Bronchial epithelial cell (primary cell): ENCODE measurements at places on chromosomes 4 and X. TPM values are rescaled to one million over a fixed set of nuclear protein-coding genes. Genes with fewer than 3 reads are reported as not detected.

- no peak for DNase-seq
Measured at GRCh38 chr4:120855307-120856001, 67.1 kb downstream of the PRDM5 start.

- no peak for DNase-seq
Measured at GRCh38 chr4:184653650-184654049, 4.1 kb downstream of the PRIMPOL start.

DNA sequence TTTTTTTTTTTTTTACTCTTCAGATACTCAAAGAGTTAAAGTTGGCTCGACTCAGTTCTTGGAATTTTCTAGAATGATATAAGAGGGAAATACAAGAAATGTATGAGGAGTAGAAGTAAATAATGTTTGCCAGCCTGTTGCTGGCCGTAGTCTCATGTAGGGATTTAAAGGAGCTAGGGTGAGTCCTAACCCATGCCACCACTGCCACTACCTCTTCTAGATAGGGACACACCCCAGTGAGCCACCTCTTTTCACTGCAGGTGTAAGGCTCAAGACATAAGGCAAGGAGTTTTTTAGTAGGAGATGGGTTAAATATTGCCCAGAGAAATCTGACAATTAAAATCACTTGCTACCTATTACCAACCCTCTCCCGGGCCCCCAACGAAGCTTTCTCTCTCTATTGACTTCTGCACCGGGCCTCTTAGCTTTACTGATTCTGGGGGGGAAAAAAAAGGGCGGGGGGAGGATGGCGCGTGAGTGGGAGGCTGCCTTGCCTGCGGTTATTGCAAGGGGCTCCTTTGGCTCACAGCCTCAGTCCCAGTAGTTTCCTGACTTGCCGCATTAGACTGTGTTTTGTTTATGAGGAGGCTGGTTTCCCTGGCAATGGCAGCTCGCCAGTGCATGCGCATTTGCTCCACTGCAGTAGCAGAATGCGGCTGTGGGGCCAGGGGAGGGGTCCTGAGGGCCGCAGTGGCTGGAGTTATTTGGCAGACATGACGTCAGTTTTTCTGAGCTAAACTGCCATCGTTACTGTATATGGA lies 3.0 kb downstream of the LINC00632 start:
- peak; percentile 8 for DNase-seq

The ATRX gene
- 37.6 and 41.2 TPM in 2 replicates for total RNA-seq

DNA sequence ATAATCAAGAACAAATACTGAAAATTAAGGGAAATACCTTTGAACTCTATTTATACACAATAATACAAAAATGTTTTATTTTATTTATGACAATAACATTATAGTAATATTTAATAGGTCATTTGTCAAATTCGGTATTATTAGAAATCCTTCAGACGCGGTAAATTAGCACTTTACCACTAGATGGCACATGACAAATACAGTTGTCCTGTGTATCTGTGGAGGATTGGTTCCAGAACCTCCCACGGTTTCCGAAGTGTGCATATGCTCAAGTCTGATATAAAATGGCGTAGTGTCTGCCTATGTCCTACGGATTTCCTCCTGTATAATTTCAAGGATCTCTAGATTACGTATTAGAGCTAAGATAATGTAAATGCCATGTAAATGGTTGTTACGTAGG lies 8.1 kb upstream of the LINC00632 start:
- peak; percentile 5 for DNase-seq

GRCh38 chrX:15834827-15835595 lies 19.6 kb downstream of the AP1S2 start:
- DNase-seq: peak; percentile 11

- peak; percentile 50 for DNase-seq
Measured at GRCh38 chrX:135416546-135416945, 5.2 kb upstream of the SMIM10L2A start.

DNA sequence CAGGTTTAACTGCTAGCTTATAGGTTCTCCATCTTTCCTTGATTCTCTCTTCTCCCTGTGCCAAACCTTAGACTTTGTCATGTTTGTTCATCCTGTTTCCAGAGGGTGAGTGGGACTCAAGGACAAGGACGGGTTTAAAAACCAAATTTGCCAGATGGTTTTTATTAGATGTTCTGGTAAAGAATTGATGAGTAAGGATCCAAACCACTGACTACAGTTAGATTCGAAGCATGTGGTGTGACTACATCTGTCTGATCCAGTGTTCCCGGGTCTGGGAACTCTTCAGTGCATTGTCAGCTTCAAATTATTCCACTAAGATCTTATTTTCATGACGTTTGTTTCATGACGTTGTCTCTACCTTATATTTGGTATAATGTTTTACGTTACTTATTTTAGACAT lies 37.5 kb downstream of the MTMR1 start:
- DNase-seq: no peak

GRCh38 chrX:2732076-2732475 lies 19.8 kb upstream of the XG start:
- no peak for DNase-seq

The DCK gene
- 16.1 and 18.6 TPM in 2 replicates for total RNA-seq

- DNase-seq: no peak
Measured at GRCh38 chrX:121008920-121009319, 23.4 kb upstream of the CT47A1 start.

The BRS3 gene
- not detected in 2 replicates for total RNA-seq

GRCh38 chr4:15001248-15001868 lies 923 bp upstream of the CPEB2 start:
- peak; percentile 97 for DNase-seq

DNA sequence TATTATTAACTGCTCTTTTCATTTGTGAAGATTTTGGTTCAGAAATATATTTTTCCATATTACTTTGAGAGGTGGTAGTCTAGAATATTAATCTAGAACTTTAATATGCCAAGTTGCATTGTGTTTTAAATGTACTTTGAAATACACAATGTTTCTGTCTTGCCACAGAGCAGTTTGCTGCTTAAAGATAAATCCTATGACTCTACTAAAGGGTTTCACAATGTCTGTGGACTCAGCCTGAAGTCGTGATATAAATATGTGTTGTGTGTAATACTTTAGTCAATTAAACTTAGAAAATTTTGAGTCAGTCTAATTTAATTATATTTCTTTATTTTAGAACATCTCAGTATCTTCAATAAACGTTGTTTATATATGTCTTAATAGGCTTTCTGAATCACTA lies 1771.7 kb upstream of the PCDH7 start:
- peak; percentile 13 for DNase-seq
